Large intestine (tissue), 12 donors: ENCODE measurements at places on chromosomes 11 and 22. TPM values are rescaled to one million over a fixed set of nuclear protein-coding genes. Genes with fewer than 3 reads are reported as not detected.

The CELSR1 gene
- polyA plus RNA-seq, result 5.9 TPM

DNA sequence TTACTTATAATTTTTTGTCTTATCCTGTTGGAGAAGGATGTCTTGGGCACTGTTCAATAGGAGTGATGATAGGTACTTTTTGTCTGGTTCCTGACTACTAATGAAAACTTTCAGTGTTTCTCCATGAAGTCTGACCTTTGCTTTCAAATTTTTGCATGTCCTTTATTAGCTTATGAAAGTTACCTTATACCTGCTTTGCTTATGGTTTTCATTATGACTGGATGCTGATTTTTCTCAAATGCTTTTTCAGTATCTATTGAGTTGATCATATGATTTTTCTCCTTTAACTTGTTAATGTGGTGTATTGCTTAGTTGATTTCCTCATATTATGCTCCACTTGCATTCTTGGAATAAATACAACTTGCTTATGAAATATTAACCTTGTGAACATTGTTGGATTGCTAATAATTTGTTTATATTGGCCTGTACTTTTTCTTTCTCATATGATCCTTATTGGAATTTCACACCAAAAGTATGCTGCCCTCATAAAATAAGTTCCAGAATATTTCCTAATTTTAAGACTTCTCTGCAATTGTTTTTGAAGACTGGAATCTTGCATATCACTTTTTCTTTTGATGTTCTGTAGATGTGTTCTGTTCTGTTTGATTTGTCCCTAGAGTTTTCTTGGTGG, 85.0 kb upstream of the SC5D start:
- DNase-seq, result no peak

DNA sequence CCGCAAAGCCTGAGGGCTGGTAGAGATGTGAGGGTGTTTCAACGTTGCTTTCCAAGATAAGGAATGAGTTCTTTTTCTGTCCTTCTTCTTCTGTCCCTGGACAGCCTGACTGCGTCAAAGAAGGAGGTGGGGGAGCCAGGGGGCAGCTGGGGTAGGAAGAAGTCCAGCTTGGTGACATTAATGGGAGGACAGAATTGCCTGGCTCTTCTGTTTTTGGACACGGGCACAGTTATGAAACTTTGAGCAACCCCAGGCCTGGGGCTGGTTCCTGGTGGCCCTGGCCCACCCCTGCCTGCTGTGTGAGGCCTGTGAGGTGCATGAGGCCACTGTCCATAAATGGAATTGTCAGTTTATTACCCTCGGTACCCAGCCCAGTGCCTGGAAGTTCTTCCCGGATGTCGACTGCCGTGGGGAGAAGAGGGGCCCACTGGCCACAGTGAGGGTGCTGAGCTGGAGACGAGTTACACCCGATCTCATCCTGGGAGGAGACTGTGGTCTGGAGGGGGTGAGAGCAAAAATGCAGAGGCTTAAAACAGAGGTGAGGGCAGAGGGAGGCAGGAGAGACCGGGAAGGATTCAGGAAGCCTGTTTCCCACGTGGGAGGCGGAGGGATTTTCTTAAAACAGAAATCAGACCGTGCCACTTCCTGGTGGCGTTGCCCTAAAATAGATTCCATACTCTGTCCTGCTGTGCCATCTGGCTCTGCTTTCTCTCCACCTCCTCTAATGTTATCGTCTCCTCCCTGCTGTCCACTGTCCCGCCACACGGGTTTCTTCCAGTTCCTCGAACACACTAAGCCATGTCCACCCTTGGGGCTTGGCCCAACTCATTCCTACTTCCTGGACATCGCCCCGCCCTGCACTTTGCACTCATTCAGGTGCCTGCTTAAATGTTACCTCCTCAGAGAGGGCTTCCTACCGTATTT, 59.7 kb upstream of the RASD2 start:
- DNase-seq, result no peak

DNA sequence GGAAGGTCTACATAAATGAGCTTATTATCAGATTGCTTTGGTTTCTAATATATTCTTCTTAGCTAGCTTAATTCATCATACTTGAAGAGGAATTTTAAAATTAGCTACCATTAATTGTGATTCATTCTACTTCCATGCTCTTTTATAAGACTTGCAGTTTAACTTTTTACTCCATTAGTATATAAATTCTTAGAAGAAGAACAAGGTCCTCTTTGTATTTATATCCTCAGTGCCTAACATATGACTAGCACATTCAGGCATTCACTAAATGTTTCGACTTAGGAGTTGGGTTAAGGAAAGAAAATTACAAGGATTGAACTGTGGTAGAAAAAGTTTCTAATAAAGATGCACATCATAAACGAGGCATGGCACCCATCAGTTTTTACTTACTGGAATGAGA, 1135.5 kb downstream of the JRKL start:
- DNase-seq, result no peak

The GRAMD1B gene
- polyA plus RNA-seq, result 51.5 TPM

The SLC22A6 gene
- not detected for polyA plus RNA-seq

DNA sequence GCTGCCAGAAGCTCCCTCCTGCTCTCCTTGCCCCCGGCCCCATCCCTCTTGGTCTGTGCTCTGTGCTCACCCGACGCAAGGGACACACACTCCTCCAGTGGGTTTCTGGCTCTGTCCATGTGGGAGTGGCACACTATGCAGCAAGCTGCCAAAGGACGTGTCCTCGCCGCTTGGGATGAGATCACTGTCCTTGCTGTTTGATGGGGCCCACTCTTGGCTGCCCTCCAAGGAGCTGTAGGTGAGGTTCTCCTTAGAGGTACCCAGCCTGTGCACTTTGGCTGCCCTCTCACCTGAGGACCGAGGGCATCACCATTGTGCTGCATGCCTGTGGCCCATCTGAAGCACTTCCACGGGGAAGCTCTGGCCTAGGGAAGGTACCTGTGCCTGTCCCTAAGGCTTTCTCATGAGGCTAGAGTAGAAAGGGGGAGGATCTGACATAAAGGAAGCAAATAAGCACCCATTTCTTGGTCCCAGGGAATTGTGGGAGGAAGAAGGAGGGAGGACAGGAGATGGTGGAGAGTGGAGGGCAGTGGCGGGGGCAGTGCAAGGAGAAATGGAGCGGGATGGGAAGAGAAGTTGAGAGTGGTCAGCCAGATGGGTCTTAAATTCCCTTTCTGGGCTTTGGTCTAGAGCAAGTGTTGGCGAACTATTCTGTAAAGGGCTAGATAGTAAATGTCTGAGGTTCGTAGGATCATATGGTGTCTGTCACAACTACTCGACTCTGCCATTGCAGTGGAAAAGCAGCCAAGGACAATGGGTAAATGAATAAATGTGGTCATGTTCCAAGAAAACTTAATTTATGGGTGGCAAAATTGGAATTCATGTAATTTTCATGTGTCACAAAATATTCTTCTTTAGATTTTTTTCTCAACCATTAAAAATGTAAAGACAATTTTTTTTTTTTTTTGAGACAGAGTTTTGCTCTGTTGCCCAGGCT, 47.0 kb upstream of the AMPD3 start:
- peak; percentile 30 for DNase-seq

DNA sequence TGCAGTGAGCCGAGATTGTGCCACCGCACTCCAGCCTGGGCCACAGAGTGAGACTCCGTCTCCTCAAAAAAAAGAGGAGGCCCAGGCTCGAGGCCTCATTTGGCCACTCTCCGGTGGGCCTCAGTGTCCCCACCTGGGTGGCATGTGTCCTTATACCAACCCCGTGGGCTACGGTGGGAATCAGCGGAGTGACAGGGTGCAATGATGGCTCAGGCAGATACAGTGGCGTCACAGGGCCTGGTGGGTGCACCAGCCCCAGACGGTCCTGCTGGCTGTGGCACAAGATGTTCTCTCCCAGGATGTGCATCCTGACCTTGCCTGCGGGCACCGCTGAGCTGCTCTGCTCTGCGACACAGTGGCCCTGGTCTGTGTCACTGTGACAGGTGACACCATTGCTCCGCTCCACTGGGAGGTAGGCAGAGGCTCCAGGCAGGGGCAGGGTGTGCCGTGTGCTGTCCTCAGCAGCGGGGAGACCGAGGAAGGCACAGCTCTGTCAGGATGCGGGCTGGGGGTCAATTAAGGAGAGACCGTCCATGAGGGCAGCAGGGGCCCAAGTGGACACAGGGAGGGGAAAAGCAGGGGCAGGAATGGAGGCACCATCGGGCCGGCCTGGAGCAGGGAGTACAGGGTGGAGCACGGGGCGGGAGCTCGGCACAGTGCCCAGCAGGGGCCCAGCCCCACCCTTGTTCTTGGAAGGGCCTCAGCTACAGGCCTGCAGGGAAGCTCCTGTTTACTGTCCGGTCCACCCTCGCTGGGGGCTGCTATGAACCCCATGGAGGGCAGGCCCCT, 21.7 kb upstream of the TH start:
- no peak for DNase-seq

DNA sequence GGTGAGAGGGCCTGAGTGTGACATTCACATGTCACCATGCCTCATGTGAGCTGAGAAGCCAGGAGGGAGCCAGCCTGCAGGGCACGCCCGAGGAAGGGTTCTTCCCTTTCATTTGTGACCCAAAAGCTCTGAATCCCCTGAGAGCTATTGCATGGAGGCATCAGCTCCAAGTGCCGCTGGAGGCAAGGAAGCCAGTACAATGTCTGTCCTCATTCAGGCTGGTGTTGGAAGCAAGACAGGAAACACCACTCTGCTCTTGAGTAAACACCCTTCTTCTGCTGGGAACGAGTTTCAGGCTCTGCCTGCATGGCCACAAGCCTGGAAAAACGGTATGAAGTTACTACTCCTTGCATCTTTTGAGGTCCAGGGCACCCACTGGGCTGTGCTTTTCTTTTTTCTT, 83.8 kb upstream of the LARGE1 start:
- DNase-seq, result no peak

- DNase-seq, result no peak
These were observed 1066.9 kb downstream of the BRD1 start for GRCh38 chr22:48760481-48761390.

DNA sequence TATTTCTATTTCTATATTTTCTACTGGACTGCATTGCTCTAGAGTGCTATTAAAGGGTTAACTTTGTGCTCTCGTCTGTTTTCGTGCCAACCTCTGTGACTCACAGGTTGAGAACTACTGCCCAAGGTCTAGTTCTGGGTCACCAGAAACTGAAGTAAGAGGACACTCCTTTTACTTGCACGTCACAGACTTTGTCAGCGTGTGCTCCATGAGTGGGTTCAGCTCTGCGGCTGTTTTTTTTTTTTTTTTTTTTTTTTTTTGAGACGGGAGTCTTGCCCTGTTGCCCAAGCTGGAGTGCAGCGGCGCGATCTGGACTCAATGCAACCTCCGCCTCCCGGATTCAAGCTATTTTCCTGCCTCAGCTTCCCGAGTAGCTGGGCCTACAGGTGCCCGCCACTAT, 49.8 kb downstream of the CLMP start:
- peak; percentile 23 for DNase-seq

DNA sequence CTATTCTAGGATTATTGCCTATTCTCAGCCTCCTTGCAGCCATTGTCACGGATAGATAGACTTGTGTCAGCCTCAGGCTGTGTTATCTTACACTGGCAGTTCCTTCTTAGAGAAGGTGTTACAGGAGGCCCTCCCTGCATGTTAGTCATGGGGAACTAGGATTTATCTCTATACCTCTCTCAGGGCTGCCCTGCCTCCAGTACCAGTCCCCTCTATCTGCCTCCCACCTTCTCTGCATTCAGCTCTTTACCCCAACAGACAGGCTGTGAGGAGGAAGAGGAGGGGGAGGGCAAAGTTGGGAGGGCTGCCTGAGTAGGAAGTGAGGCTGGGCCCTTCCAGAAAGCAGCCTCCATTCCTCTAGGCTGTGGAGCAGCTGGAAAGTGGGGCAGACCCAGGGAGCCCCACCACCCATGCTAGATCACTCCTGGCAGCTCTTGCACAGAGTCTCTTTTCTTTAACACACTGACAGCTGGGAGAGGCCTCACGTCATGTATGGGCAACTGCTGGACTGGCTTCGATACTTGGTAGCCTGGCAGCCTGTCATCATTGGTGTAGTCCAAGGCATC, 2.9 kb upstream of the IL18BP start:
- no peak for DNase-seq

The JRKL gene
- 18.5 TPM for polyA plus RNA-seq

GRCh38 chr11:96229354-96229977, 113.5 kb downstream of the MAML2 start:
- DNase-seq, result no peak

DNA sequence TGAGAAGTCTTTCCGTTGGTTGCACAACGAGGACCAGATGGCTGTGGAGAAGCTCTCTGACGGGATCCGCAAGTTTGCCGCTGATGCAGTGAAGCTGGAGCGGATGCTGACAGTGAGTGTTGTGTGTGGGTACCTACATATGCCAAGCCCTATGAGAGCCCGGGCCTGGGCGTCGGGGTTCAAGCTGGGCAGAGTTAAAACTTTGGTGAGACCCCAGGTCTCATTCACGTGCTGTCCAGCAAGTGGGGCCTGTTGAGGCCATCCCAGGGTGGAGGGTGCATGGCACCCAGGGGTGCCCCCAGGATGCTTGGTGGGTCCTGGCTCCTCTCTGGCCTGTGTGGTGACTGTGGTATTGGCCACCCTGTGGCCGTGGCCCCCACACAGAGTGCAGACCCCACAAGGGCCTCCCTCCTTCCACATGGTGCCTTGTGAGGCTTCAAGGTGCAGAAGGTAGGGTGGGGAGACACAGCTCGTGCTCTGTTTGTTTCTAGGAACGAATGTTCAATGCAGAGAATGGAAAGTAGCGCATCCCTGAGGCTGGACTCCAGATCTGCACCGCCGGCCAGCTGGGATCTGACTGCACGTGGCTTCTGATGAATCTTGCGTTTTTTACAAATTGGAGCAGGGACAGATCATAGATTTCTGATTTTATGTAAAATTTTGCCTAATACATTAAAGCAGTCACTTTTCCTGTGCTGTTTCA, 12.8 kb downstream of the GATD1 start:
- DNase-seq, result no peak

The CARD16 gene
- 25.6 TPM for polyA plus RNA-seq

The BCO2 gene
- 11.0 TPM for polyA plus RNA-seq

- DNase-seq, result no peak
These were observed 36.0 kb downstream of the LRFN4 start for GRCh38 chr11:66892911-66893310.

DNA sequence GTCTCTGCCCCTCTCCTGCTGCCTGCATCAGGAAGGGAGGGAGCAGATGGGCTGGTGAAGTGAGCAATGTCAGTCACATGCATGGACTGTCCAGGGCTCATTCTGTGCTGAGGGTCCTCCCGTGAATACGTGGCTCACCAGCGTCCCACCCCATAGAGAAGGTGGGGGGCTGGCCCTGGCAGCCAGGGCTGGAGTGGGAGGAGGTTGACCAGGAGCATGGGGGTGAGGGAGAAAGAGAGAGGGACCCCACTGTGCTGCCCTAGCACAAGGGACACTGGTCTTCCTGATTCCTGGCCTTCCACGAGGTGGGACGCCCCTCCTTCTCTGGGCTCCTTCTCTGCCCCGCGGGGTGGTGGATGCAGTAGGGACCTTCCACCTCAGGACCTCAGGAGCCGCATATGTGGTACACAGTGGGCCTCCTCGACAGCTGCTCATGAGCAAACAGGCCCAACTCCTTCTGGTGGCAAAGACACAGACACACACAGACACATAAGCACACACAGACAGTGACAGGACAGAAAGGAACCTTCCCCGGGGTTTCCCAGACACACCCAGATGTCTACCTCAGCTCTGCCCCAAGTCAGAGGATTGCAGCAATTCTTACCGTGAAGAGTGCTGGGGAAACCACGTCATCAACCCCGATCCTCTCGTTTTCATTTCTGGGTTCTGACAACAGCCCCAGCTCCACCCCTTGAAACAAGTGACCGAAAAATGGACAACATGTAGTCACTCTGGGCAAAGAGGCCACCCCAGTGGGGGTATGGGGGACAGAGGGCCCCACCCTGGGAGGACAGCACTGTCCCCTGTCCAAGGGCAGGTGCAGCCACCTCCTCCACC, 3.6 kb upstream of the APOBEC3A start:
- peak; percentile 75 for DNase-seq

The UBQLNL gene
- 0.70 TPM for polyA plus RNA-seq
